Germinal center (tissue), 1 donor: ENCODE measurements at places on chromosomes 2 and 18.
A peak's percentile ranks its signal among the peaks of the same experiment; 100 is the strongest.

- no peak for DNase-seq
Measured at GRCh38 chr18:74929110-74929509, 279.8 kb downstream of the PTGR3 start.

- DNase-seq, result no peak
Measured at GRCh38 chr18:51884039-51884438, 456.0 kb upstream of the DCC start.

GRCh38 chr2:102268510-102269199, 42.7 kb upstream of the IL1RL1 start:
- no peak for DNase-seq

DNA sequence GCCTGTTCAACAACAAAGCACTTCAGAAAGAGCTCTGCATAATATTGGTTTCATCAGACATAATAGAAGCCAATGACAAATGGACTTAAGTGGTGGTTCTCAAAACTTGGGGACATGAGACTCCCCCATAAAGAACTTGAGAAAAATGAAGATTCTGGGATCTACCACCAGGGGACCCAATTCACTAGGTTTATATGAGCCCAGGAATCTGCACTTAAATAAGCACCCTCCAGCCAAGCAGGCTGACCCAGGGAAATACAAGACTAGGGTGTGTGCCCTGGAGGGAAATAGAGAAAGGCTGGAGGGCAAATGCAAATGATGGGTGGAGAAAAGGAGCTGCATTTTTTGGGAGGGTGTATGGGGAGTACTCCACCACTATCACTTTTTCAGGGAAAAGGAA, 52.5 kb downstream of the SATB2 start:
- no peak for DNase-seq

GRCh38 chr18:32189790-32190189, at the start of gene MEP1B:
TSS of gene MEP1B (plus strand) at chr18:32190039. CDS start at chr18:32190071, 32 bp downstream.
- DNase-seq, result no peak

GRCh38 chr2:188787021-188787657, 187.0 kb upstream of the COL3A1 start:
- no peak for DNase-seq

DNA sequence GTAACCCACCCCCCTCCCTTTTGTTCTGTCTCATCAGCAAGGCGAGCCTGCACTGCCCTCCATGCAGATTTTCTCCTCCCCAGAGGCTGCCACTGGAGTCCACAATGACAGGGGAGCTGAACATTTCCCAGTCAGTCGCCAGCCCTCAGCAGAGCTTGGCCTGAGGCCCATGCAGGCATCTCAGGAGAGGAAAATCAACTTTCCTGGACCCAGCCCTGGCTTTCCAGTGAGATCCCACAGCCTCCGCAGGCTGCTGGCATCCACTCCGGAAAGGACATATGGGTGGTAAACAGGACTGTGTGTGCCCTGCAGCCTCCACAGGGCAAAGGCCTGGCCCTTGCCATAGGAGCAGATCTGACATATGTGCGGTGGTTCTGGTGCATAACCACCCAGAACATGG, 253.8 kb downstream of the TNS1 start:
- no peak for DNase-seq

DNA sequence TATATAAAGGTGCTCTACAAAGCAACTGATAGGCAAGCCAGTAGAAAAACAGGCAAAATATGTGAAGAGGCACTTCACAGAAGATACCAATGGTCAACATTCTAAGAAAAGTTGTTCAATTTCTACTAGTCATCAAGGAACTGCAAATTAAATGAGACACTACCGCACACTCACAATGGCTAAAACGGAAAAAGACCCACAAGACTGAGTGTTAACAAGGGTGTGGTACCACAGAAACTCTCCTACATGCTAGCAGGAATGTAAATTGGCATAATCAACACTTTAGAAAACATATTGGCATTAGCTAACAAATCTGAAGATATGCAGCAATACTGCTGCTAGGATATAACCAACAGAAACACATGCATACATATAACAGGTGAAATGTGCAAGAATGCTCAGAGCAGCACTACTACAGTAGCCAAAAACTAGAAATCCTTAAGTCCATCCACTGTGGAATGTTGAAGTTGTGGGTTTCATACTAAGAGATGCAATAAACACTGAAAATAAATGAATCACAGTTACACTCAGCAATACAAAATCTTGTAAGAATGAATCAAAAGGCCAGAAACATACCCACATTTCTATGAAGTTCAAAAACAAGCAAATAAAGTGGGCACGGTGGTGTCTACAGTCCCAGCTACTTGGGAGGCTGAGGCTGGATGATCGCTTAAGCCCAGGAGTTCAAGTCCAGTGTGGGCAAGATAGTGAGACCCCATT, 9.2 kb downstream of the RNU4ATAC start:
- no peak for DNase-seq

GRCh38 chr2:201262718-201263117, 2.4 kb downstream of the CASP8 start:
- no peak for DNase-seq

DNA sequence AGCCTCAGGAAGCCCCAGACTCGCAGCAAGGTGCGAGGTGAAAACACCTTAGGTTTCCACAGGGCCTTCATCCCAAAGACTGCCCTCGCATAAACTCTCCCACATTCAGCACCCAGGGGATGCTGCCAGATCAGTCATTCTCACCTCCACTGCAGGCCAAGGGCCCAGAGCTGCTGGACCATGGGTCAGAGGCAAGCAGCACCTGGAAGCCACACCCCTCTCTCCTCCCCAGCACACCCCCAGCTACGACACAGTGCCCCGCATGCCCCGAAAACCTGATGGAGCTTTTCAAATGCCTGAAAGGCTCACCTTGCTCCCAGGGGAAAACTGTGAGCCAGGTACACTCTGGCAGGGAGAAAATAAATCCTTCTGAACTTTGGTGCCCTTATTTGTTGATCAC, 31.9 kb upstream of the LDLRAD4 start:
- no peak for DNase-seq

- DNase-seq, result no peak
Measured at GRCh38 chr2:24418166-24418841, 58.0 kb upstream of the ITSN2 start.

DNA sequence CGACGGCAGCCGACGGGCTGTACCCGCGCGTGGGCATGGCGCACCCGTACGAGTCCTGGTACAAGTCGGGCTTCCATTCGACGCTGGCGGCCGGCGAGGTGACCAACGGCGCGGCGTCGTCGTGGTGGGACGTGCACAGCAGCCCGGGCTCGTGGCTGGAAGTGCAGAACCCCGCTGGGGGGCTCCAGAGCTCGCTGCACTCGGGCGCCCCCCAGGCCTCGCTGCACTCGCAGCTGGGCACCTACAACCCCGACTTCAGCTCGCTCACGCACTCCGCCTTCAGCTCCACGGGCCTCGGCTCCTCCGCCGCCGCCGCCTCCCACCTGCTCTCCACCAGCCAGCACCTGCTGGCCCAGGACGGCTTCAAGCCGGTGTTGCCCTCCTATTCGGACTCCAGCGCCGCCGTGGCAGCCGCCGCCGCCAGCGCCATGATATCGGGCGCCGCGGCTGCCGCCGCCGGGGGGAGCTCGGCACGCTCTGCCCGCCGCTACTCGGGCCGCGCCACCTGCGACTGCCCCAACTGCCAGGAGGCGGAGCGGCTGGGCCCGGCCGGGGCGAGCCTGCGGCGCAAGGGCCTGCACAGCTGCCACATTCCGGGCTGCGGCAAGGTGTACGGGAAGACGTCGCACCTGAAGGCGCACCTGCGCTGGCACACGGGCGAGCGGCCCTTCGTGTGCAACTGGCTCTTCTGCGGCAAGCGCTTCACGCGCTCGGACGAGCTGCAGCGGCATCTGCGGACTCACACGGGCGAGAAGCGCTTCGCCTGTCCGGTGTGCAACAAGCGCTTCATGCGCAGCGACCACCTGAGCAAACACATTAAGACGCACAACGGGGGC, 2.0 kb downstream of the SP9 start:
- peak; percentile 75 for DNase-seq

DNA sequence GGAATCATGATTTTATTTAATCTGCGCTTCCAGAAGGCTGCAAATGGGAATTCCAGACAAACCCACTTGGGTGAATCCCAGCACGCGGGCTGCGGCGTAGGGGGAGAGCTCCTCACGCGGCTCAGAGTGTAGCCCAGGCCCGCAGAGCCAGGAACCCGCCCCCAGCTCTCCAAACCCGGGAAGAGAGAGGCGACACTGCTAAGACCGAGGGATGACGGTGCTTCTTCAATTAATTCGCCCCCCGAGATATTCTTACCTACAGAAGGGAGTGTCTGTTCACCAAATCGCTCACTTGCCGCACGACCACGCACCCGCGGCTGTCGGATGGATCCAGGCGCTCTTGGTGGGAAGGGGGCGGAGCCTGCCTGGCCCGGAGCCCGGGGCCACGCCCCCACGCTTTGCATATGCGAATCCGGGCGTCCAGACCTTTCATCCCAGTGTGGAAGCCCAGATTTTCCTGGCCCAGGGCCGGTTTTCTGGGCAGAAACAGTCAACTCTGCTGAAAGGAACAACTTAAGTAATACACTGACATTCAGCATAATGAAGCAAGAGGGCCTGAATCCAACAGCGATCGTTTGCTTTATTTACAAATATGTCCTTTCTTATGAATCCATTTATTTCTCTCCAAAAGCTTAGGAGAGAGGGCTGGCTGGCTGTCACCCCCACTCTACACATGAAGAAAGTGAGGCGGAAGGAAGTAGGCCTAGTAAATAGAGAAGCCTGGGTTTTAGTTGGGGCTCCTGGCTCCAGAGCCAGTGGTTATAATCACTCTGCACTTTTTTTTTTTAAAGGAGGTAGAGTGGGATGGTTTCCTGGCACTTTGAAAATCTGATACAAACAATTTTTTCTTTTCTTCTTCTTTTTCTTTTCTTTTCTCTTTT, at the start of gene SLC19A3:
SLC19A3 (minus strand) TSS at position 342 of the 881 bp plus-strand sequence. CDS start 15,710 bp downstream, outside the sequence.
- no peak for DNase-seq

DNA sequence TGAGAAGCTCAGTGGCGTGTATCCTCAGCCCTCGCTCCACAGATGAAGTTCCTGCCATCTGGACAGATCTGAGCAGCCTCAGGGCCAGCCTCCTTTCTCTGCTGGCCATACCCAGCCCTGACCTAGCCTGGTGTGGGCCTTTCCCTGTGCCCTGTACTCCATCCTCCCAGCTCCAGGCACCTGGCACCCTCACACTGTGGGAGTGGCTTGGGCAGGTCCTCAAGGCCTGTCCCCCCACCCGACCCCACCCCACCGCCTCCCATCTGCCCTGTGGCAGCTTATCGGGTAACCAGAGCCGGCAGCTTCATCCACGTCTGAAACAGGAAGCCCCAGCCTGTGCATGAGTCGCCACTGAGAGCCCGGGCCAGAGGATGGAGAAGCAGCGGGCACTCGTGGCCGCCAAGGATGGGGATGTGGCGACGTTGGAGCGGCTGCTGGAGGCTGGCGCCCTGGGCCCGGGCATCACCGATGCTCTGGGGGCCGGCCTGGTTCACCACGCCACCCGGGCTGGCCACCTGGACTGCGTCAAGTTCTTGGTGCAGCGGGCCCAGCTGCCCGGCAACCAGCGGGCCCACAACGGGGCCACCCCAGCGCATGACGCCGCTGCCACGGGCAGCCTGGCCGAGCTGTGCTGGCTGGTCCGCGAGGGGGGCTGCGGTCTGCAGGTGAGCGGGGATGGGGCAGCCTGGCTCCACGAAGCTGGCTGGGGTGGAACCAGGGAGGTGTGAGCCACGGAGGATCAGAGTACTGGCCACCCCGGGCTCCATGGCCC, at the start of gene ESPNL:
ESPNL (plus strand) TSS at position 292 of the 772 bp plus-strand sequence; CDS start at position 372, 80 bp downstream.
- DNase-seq, result no peak

- no peak for DNase-seq
Measured at GRCh38 chr18:44981121-44981520, 300.4 kb downstream of the SETBP1 start.

DNA sequence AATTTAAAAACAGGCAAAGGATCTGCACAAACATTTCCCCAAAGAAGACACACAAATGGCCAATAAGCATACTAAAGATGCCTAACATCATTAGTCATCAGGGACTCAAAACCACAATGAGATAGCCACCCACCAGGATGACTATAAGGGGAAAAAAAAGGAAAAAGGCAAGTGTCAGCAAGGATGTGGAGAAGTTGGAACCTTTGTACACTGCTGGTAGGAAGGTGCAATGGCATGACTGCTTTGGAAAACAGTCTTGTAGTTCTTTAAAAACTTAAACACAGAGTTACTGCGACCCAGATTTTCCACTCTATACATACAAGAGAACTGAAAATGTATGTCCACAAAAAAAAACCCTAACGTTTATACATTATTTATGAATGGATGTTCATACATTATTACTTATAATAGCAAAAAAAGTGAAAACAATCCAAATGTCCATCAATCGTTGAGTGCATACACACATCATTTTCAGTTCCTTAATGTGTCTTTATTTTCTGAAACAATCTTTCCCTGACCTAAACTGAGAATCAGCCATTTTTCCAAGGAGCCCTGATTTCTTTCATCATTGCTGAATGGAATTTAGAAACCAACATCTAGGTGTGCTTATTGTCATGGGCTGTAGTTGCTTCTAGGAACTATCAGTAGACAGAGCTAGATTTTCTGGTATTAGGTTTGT, 64.7 kb upstream of the TLK1 start:
- DNase-seq, result no peak

DNA sequence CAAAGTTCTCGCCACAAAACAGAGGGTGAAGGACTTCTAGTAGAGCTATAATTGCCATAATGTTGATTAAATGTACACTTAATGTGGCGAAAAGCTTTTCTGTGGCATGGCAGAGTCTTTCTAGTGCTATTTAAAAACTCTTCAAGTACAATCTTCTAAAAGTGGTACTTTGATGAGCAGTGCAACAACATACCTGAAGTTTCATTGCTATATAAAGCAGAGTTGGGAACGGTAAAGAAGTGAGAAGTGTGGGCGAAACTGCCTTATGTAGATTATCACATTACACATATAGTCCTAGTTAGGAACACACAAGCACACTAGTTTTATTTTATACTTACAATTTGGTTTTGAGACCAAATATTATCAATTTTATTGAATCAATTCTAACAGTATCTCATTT, 49.5 kb downstream of the FIGN start:
- no peak for DNase-seq

DNA sequence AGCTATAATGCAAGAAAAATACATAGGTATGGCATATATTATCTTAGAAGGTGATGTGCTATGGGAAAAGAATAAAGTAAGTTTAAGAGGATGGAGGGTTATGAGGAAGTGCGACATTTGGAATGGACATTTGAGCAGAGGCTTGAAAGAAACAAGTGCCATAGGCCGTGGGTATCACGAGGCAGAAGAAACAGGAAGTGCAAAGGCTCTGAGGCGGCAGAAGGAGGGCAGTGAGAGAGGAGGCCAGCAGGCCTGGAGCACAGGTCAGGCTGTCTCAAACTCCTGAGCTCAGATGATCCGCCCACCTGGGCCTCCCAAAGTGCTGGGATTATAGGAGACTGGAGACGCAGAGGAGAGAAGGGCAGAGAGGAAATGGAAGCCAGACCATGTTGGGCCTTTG, 40.7 kb upstream of the EPHA4 start:
- no peak for DNase-seq

GRCh38 chr2:217338306-217338916, 478.5 kb upstream of the TNP1 start:
- no peak for DNase-seq

DNA sequence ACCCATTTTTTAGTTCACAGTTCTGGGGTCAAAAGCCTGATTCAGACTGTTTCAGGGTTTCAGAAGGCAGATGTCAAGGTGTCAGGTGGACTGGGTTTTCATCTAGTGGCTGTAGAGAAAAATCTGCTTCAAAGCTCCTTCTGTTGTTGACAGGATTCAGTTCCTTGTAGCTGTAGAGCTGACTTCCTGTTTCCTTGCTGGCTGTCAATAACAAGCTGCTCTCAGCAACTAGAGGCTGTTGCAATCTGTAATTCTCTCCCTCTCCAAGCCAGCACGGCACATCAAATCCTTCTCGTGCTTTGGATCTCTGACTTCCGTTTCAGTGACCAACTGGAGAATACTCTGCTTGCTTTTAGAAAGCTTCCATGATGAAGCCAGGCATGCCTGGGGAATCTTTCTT, 179.4 kb downstream of the DOK6 start:
- no peak for DNase-seq

- no peak for DNase-seq
Measured at GRCh38 chr18:63511285-63511684, 30.9 kb upstream of the SERPINB12 start.
